Activated naive CD8-positive, alpha-beta T cell treated with anti-CD3 and anti-CD28 coated beads for 36 hours (primary cell): ENCODE measurements at places on chromosomes 7 and 10. TPM values are rescaled to one million over a fixed set of nuclear protein-coding genes. Genes with fewer than 3 reads are reported as not detected.

GRCh38 chr7:113768387-113768786, 150.4 kb downstream of the PPP1R3A start:
- H3K27ac ChIP-seq: no peak overlapping the region
- H3K4me3 ChIP-seq: no peak overlapping the region
- no peaks in the 10 kb centered on the region for H3K4me1 ChIP-seq
- no peak for DNase-seq
- no peaks in the 10 kb centered on the region for H3K27me3 ChIP-seq

DNA sequence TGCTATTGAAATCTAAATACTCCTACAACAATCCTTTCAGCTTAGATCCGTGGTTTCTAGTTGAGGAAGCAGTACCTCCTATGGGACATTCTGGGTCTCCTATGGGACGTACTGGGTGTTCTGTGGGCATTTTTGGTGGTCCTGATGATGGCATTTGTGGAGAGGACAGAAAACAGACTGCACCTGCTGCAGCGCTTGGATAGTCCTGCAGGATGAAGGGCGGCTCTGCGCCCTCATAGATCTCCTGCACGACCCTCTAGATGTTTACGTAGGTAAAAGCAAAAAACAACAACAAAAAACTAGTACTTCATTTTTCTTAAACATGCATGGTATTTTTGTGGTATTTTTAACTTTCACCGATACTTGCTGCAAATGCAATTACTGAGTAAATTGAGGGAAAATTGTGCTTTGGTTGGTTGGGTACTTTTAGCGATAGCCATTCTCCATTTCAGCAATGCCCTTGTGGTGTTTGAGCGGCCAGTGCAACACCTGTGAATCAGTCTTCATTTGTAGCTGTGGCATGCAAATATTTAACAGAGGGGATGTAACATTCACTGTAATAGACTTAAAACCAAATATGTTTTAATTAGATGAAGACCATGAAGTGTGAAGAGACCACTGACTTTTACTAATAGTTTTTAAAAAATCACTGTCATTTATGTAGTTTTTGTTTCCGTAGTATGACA, 461.2 kb downstream of the SDK1 start:
- no peak overlapping the region for H3K27ac ChIP-seq
- no peaks in the 10 kb centered on the region for H3K36me3 ChIP-seq
- no peak overlapping the region for H3K4me3 ChIP-seq
- no peak for DNase-seq
- peaks cover 11% of the 10 kb centered on the region for H3K27me3 ChIP-seq

ATG9B gene
- total RNA-seq: 12.3 TPM

CYTH3 gene
- 1.7 TPM for total RNA-seq

GPR37 gene
- total RNA-seq: not detected

DNA sequence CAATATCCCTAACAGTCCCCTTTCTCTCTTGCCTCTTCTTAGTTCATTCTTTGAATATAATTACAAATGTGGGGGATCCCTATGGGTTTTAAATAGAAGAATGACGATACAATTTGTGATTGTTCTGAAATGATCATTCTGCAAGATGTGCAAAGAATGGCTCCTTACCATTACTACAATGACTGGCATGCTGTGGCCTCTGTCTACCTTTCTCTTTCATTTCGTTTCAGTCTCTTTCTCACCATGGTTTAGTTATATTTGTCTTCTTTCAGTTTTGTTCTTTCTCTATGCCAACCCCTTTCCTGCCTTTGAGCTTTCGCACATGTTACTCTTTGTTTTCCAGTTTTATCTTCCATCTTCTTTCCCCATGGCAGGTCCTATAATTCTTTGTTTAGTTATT, 176.5 kb downstream of the SUGCT start:
- H3K4me3 ChIP-seq: no peak overlapping the region
- no peaks in the 10 kb centered on the region for H3K36me3 ChIP-seq
- no peaks in the 10 kb centered on the region for H3K27me3 ChIP-seq
- DNase-seq: no peak
- H3K4me1 ChIP-seq: peaks cover 5% of the 10 kb centered on the region

GRCh38 chr7:69613846-69614245, 15.6 kb downstream of the AUTS2 start:
- H3K27ac ChIP-seq: no peak overlapping the region
- H3K4me3 ChIP-seq: no peak overlapping the region
- H3K27me3 ChIP-seq: peaks cover 29% of the 10 kb centered on the region
- H3K36me3 ChIP-seq: no peaks in the 10 kb centered on the region
- no peaks in the 10 kb centered on the region for H3K4me1 ChIP-seq

- H3K27me3 ChIP-seq: no peaks in the 10 kb centered on the region
- H3K36me3 ChIP-seq: no peaks in the 10 kb centered on the region
- H3K4me1 ChIP-seq: no peaks in the 10 kb centered on the region
- no peak for DNase-seq
- no peak overlapping the region for H3K4me3 ChIP-seq
These were observed 121.3 kb upstream of the BTBD16 start for GRCh38 chr10:122149561-122150505.

GRCh38 chr7:132243463-132243862, 332.8 kb downstream of the PLXNA4 start:
- H3K27ac ChIP-seq: no peak overlapping the region
- H3K27me3 ChIP-seq: peaks cover 16% of the 10 kb centered on the region
- H3K4me1 ChIP-seq: no peaks in the 10 kb centered on the region
- H3K4me3 ChIP-seq: no peak overlapping the region

DNA sequence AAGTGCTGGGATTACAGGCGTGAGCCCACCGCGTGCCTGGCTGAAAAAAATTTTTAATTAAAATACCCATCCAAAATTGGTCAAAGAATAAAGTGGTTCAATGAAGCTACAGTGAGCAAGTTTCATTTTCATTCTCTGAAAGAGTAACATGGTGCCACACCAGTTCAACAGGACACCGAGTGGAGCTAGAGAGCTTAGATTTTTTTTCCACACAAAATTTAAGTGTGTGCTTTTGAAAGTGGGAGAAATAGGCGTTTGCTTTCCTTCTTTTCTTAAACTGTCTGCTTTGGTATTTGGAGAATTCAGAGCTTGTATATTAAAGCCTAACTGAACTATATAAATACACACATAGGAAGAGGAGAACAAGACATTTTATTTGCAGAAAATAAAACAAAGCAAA, 43.4 kb downstream of the BPGM start:
- DNase-seq: no peak
- H3K27me3 ChIP-seq: no peaks in the 10 kb centered on the region
- peaks cover 11% of the 10 kb centered on the region for H3K4me1 ChIP-seq
- H3K36me3 ChIP-seq: no peaks in the 10 kb centered on the region
- no peak overlapping the region for H3K27ac ChIP-seq
